ENCODE measurements at places on chromosomes 2 and 18.

DNA sequence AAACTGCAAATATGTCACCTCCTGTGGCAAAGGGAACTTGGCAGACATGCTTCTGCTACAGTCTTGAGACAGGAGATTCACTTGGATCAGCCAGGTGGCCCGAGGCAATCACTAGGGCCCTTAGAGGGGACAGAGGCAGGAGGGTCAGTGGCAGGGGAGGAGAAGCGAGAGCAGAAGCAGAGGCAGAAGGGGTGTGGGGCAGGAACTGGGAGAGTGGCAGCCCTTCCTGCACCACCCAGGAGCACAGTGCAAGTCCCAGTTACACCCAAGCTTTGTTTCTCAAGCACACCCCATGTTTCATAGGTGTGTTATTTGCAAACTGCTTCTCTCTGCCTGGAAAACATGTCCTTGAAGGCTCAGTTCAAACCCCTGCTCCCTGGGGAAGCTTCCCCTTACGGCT, 309.7 kb upstream of the MYT1L start:
- DNase-seq: no peak

DNA sequence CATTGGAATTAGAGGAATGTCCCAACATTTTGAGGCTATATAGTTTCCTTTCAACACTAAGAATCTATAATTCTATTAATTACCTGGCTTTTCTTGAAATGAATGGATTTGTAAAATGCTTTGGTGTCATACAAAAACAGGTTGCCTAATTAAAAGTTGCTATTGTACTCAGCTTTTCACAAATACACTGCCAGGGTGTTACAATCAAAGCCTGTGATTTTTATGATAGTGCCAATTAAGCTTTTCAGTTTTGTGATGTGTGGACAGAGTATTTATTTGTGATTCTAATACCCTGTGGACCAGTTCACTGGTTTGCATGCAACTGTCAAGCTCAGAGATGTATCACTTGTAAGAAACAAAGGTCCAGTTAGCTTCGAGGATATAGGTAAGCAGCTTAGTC, 71.8 kb downstream of the NAB1 start:
- no peak for DNase-seq

GRCh38 chr2:156483741-156484173, 47.6 kb downstream of the GPD2 start:
- DNase-seq: no peak

DNA sequence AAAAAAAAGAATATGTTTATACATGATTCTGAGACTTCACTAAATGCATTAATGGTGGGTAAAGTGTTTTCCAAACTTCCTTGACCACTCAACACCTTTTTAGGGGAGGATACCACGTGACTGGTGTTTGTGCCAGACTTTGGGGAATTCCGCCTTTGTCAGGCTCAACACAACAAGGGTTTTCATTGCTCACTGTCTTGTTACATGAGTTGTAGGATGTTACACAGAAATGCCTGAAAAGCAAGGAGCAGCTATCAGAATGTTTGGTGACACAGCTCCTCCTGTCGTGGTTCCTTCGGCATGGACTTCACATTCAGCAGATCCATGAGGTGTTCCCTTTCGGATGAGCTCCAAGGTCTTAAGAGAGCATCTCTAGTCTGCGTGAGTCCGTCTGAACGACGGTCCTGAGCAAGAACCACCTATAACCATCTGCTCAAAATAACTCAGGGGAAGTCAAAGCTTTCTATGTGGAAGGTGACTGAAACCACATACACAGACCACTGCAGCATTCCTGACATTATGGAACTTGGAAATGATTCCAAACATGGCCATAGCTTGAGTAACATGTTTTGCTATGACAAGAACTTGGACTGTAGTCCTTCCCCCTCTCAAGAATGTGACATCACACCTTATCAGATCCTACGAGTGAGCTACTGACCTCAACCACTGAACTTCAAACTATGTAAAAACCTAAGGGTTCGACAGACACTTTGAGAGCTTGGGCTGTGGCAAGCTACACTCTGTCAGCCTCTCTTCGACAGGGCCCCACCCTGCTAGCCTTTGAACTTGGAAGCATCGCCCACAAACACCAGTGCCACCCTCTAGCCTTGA, 57.5 kb downstream of the MCFD2 start:
- no peak for DNase-seq

- DNase-seq: peak; percentile 8
These were observed 237.6 kb downstream of the PRKCE start for GRCh38 chr2:45889053-45889452.

DNA sequence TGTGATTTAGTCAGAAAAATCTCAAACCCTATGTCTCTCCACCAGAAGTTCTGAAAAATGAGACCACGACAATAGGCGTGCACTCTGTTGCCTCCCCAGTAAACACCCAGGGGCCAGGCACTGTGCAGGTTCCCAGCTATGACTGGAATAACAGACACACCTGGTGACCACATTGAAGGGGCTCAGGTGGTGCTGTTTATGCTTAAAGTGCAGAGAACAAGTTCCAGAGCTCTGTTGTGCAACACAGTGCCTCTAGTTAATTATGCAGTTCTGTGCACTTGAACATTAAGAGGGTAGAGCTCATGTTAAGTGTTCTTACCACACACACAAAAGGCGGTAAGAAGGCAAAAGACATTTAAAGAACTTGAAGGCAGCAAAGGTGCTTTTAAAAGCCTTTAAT, 52.6 kb upstream of the AFF3 start:
- DNase-seq: no peak

GRCh38 chr18:46324087-46324955, 220.1 kb downstream of the HAUS1 start:
- DNase-seq: no peak

- peak; percentile 1 for DNase-seq
These were observed 795 bp upstream of the SETBP1 start for GRCh38 chr18:44679914-44680272.

DNA sequence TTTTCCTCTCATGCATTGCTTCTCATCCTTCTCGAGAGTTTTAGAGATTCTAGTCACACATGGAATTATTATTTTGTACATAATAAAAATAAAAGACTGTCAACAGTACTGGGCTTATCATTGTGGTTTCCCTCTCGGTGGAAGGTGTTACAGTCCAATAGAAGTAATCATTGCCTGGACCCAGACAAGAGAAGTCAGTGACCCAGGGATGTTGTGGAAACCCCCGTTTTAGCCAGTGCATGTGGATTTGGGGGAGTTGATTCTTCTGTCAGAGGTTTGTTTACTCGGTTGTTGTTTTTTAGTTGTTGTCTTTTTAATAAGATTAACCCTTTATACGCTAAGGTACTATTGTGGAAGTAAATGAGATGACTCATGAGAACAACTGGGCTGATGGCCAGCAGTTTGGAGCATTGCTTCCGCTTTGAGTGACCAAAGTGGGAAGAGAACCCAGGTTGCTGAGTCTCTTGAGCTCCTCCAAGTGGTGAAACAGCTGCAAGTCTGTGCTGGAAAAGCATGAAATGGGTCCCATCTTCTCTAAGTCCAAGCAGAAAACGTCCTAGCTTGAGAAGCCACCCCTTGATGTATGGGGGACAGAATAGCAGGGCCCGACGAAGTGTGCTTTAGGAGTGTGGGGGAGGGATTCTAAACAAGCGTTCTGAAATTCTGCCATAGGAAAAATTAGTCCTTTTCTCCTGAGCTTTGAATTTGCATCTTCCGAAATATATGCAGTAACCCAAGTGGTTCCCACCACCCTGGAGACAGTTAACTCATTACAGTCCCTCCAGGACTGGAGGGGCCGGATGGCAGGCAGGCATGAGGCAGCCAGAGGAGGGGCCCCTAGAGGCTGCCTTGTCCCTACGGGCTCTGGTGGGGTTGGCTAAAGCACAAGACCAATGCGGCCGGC, 61.8 kb upstream of the GPR45 start:
- no peak for DNase-seq

DNA sequence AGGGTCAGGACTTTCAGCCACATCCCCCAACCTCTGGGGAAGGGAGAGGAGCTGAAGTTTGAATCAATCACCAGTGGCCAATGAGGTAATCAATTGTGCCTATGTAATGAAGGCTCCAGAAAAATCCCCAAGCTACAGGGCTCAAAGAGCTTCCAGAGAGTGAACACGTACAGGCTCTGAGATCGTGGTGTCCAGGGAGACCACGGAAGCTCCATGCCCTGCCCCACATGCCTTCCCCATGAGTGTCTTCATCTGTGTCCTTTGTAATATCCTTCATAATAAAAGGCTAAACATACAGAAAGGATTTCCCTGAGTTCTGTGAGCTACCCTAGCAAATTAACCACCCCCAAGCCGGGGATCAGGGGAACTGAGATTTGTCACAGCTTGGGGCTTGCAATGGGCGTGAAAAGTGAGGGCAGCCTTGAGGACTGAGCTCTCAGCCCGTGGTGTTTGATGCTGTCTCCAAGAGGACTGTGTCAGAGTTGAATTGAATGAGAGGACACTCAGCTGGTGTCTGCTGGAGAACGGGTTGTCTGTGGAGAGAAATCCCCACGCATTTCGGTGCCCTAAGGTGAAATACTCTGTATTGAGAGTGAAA, 25.5 kb upstream of the TUBB6 start:
- DNase-seq: no peak

- DNase-seq: no peak
These were observed 63.9 kb downstream of the COMMD1 start for GRCh38 chr2:61969376-61969775.

- peak; percentile 83 for DNase-seq
These were observed 30.4 kb downstream of the TOGARAM2 start for GRCh38 chr2:29011418-29012060.

- no peak for DNase-seq
These were observed 51.4 kb upstream of the MRPL33 start for GRCh38 chr2:27720004-27720551.

GRCh38 chr2:190904640-190905261, 24.1 kb downstream of the GLS start:
- no peak for DNase-seq

- DNase-seq: no peak
These were observed 61.1 kb downstream of the MEIS1 start for GRCh38 chr2:66495788-66496640.

DNA sequence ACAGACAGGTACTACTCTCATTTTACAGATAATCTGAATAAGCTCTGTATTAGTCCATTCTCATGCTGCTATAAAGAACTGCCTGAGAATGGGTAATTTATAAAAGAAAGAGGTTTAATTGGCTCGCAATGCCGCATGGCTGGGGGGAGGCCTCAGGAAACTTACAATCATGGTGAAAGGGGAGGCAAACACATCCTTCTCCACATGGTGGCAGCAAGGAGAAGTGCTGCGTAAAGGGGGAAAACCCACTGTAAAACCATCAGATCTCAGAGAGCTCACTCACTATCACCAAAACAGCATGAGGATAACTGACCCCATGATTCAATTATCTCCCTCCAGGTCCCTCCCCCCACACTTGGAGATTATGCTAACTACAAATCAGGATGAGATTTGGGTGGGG, 254.4 kb downstream of the KCNE4 start:
- DNase-seq: no peak

- DNase-seq: no peak
These were observed 13.0 kb downstream of the DTNA start for GRCh38 chr18:34723143-34723542.

DNA sequence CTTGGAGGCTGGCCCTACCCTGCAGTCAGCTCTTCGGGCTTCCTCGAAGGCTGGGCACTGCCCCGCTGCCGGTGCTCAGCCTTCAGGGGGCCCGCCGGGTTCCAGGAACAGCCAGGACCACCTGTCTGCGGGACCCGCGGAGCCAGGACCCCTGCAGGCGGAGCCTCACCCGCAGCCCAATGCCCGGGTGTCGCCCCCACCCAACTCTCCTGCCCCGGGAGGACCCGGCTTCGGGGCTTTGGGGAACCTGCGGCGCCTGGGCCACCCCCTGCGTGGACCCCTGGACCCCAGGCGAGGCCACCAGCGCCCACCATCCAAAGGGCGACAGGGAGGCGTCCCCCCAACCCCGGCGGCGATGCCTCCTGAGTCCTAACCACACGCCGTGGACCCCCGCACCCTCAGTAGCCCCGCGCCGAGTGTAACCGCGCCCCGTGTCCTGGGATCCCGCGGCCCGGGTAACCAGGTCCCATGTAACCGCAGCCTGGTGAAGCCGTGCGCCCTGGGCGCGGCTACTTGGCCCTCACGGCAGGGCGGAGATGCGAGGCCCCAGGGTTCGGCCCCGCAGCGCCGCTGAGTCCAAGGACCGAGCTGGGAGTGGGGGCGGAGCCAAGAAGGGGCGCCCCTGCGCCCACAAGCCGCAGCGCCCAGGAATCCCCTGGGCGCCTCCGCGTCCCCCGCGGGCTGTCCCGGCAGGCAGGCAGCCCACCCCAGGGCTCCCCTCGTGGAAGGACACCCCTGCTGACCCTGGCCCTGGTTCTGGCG, 11.0 kb upstream of the UBE2F start:
- DNase-seq: no peak

GRCh38 chr2:180647221-180647620, 333.2 kb upstream of the UBE2E3 start:
- no peak for DNase-seq

DNA sequence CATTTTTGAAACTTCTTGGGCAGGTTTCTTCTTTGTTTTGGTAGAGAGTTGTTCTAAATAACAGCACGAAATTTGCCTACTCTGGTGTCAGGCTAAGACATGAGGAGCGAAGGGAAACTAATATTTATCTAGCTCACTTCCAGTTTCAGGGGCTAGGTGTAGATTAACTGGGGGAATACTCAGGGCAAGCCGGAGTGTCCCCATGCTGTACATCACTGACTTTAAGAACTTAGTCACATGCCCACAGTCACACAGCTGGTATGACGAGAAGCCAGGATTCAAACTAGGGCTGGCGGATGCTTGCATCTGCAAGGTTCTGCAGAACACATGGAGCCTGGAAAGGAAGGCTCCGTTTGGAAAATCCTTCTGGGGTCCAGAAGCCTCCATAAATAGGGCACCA, 133.3 kb downstream of the ALPK2 start:
- no peak for DNase-seq

DNA sequence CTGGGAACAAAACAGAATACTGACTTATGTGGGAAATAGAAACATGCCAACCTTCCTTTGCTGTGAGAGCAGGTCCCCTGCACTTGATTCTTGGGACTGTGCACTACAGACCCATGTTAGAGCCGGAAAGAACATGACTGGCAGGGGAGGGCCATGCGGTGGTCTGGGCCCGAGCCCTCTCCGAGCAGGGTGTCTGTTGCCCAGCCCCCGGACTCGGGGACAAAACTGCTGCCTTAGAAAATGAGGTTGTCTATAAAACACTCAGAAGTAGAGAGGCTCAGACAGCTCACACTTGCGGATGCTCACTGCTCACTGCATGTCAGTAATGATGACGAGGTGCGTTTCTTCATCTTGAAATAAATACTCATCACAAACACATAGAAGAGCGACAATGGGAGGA, 270.7 kb upstream of the HDAC4 start:
- DNase-seq: no peak

GRCh38 chr18:32893915-32894314, 121.1 kb upstream of the KLHL14 start:
- no peak for DNase-seq

- DNase-seq: no peak
These were observed 188.4 kb downstream of the LOXHD1 start for GRCh38 chr18:46468426-46469180.

GRCh38 chr18:46627136-46627535, 29.9 kb downstream of the LOXHD1 start:
- no peak for DNase-seq

All from activated CD4-positive, alpha-beta T cell treated with anti-CD3 and anti-CD28 coated beads, Interleukin-2, amount 50 U/mL, for 1 hour (primary cell).